ENCODE measurements at places on chromosomes 5 and 9. TPM values are rescaled to one million over a fixed set of nuclear protein-coding genes. Genes with fewer than 3 reads are reported as not detected.

The AHRR gene
- 20.0 TPM for total RNA-seq

The FOXE1 gene
- not detected for total RNA-seq

The PHF24 gene
- total RNA-seq: not detected

The FGF1 gene
- not detected for total RNA-seq

The THBS4 gene
- total RNA-seq: 0.73 TPM

The PCDHGB2 gene
- 1.0 TPM for total RNA-seq

The SLC31A2 gene
- 5.2 TPM for total RNA-seq

The AQP7 gene
- 0.27 TPM for total RNA-seq

The SEMA4D gene
- 399 TPM for total RNA-seq

The PCDH12 gene
- total RNA-seq: 0.81 TPM

The TAF1L gene
- not detected for total RNA-seq

The SHOC1 gene
- not detected for total RNA-seq

The GBGT1 gene
- 14.3 TPM for total RNA-seq

The FOXD4L4 gene
- total RNA-seq: 0.20 TPM

The FBXL7 gene
- not detected for total RNA-seq

The SURF4 gene
- 227 TPM for total RNA-seq

The ZFP37 gene
- total RNA-seq: 0.15 TPM

The ARL14EPL gene
- total RNA-seq: not detected

The TMEM171 gene
- total RNA-seq: not detected

The CACFD1 gene
- 1.3 TPM for total RNA-seq
